Esophagus mucosa (tissue), 1 donor: ENCODE measurements at places on chromosomes 16 and 17. TPM values are rescaled to one million over a fixed set of nuclear protein-coding genes. Genes with fewer than 3 reads are reported as not detected.

- ATAC-seq: no peak
These were observed 2.3 kb upstream of the PPP1R9B start for GRCh38 chr17:50152736-50153135.

GRCh38 chr16:2874912-2875362, 8.1 kb upstream of the FLYWCH2 start:
- peak; percentile 97 for ATAC-seq

DNA sequence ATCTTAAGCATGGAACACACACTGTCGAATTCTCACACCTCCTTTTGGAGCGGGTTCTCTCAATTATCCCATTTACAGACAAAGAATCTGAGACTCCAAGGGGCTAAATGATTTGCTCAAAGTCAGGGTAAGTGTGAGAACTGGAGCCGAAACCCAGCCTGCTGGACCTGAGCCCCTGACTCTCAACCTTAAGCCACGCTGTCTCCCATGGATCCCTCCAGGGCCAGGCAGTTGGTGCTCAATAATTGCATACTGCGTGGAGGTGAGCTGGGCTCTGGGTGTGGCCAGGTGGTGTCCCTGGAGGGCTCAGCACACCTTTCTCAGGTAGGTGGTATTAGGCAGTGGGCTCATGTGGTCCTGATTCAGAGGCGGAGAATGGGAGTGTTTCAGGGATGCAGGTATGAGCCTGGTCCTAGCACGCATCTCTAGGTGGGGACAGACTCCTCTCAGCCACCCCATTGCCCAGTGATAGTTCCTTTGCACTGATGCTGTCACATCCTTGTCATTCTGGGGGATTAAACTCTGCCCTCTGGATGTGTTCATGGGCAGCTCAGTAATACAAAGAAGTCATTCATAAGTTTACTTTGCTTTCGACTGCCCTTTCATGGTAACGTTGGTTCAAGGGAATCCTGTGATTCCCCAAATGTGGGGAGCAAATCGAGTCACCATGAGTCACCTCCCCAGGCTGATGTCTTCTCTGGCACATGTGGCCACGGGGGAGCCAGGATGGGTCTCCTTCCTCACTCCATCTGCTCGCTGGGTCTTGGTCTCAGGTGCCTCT, 399.5 kb upstream of the TNRC6C start:
- ATAC-seq: no peak

GRCh38 chr16:1097800-1098199, 1.8 kb upstream of the C1QTNF8 start:
- ATAC-seq: no peak

GRCh38 chr17:66347661-66348514, 45.5 kb downstream of the PRKCA start:
- no peak for ATAC-seq

DNA sequence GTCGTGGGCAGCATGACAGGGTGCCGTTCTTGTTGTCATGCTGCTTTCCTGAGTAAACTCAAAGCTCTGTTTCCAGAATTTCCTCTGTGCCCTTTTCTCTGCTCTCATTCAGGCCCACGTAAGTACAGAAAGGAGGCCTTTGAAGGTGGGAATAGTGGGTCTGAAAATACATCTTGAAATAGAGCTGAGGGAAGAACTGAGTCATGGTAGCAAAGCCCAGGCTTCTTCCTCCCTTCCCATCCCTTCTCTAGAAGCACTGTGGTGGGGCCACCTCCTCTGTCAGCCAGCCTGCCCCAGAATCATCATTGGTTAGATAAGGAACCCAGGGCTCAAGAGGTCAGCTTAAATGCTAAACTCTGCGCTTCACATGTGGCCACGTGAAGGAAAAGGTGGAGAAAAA, 9.4 kb downstream of the CTRL start:
- ATAC-seq: no peak

DNA sequence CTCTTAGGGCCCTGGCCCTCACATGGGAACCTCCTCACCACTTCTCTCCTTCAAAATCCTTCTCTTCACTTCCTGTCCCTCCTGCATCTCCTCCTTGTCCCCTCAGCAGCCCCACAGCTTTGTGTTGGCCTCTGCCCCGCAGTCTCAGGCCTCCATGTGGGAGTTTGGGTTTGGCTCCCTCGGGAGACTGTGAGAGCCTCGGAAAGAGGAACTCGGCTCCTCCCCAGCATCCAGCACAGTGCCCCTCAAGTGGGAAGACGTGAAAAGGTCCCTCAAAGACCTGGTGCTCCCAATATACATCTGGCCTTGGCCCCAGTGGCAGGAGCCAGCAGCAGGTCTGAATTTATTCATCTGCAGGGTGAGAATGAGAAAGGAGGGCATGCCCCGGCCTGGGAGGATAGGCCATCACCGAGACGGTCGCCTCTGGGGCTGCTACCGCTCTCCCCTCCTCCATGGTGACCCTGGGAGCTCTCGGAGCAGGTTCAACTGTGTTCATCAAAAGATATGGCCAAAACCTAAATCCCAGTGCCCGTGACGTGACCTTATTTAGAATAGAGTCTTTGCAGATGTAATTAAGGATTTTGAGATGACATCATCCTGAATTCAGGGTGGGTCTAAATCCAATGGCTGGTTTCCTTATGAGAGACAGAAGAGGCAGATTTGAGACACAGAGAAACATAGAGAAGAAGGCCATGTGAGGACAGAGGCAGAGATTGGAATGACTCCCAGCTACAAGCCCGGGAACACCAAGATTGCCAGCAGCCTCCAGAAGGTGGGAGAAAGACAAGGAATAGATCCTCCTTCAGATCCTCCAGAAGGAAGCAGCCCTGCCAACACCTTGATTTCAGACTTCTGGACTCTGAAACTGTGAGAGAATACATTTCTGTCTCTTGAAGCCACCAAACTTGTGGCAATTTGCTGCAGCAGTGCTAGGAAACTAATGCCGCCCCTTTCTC, 135.1 kb downstream of the MRM1 start:
- ATAC-seq: no peak

DNA sequence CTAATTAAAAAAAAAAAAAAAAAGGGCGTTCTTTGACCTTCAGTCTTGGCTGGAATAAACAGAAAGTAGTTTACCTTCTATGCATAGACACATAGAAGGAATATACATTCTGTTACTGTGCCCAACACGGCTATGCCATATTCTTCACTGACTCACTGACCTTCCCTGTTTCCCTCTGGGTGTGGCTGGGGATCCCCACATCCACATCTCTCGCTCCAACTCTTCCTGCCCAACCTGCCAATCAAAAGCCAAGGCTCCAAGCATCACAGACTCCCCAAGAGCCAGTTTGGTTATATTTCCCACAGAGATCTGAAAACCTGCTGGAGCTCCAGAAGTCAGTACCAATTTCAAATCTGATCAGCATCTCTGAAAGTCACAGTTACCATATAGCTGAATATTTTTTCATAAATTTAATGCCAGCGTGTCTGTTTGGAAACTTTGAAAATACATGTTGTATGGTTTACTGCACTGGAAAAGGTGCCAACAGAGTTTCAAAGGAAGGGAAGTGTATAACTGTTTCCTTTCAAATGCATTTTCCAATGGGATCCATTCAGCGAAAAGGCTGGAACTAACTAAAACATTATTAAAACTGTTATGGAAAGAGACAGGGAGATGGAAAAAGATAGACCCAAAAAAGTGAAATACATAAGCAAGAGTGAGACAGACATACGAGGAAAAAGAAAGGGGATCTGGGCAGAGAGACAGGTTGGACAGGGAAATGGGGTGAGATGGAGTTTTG, 91.8 kb downstream of the SMG6 start:
- ATAC-seq: peak; percentile 42

DNA sequence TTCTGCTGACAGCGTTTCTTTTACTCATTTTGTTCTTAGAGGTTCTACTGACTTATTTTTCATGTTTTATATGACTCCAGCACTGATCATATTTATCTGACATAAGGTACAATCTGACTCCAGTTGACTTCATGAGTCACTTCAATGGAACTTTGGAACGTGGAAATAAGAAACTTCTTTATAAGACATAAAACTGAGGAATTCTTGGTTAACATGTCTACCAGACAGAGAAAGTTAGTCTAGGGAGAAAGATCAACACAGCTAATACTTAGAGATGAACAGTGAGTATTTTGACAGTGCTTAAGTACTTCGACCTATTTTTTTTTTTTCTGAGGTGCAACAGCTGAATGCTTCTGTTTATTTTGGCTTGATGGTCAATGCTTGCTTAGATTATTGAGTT, 679.5 kb downstream of the KCNJ2 start:
- ATAC-seq: no peak

- peak; percentile 81 for ATAC-seq
These were observed 36.7 kb upstream of the HELZ start for GRCh38 chr17:67281743-67282142.

GRCh38 chr16:84565669-84566495, 52.0 kb downstream of the COTL1 start:
- ATAC-seq: no peak

DNA sequence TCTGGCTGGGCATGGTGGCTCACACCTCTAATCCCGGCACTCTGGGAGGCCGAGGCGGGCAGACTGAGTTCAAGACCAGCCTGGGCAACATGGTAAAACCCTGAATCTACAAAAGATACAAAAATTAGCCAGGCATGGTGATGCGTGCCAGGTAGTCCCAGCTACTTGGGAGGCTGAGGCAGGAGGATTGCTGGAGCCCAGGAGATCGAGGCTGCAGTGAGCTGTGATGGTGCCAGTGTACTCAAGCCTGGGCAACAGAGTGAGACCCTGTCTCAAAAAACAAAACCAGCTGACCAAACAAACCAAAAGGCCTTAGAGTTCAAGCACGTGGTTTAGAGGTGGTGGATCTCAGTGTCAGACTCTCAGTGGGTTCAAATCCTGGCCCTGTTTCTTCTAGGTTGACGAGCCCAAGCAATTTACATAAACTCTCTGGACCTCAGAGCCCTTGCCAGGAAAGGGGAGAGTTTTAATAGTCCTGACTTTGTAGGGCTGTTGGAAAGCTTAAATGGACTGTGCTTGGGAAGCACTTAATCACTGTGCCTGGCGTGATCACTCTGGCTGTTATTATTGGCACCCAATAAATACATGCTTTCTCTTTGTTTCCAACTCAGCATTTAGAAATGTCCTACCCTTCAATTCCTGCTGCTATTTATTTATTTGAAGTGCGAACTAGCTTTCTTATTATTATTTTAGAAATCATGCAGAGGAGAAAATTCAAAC, 44.7 kb downstream of the ABCC1 start:
- ATAC-seq: no peak

GRCh38 chr17:78828470-78829185, 12.0 kb downstream of the USP36 start:
- ATAC-seq: peak; percentile 74

GRCh38 chr16:66273644-66274334, 92.7 kb upstream of the CDH5 start:
- ATAC-seq: no peak

GRCh38 chr17:9115214-9116191, 94.2 kb downstream of the NTN1 start:
- peak; percentile 76 for ATAC-seq

- ATAC-seq: peak; percentile 54
These were observed 76.7 kb downstream of the CHD9 start for GRCh38 chr16:53131363-53132071.

DNA sequence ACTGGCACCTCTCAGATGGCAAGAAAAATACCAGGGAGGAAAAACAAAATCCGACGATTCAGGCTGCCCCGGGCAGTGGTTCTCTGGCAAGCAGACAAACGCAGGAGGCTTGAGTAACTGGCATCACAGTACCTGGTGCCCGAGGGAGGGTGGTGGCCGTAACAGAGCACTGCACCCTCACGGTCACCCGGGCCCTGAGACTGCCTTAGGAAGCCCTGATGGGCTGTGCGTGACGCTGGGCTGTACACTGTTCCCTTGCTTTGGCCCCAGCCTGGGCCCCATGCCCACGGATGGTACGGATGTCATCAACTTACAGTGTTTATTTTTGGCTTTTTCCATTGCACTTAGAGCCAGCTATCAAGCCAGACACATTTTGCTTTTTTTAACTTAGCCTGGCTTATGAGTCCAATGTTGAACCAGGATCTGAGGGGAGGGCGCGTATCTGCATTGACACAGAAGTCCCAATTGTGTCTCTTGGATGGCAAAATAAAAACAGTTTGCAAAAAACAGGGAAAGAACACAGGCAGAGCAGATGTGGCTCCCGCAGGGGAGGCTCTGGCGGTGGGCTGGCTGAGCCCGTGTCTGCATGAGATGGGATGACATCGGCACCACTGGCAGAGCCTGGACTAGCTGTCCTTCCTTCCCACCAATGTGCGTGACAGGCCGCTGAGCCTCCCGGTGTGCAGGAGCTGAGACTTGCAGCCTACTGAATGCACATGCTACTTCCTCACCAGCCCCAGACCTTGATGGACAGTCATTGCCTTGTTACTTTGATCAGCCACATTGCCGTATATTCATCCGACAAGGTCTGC, 287.7 kb downstream of the FOXL1 start:
- ATAC-seq: peak; percentile 44

- no peak for ATAC-seq
These were observed 19.3 kb downstream of the TRPV2 start for GRCh38 chr17:16434662-16435061.

DNA sequence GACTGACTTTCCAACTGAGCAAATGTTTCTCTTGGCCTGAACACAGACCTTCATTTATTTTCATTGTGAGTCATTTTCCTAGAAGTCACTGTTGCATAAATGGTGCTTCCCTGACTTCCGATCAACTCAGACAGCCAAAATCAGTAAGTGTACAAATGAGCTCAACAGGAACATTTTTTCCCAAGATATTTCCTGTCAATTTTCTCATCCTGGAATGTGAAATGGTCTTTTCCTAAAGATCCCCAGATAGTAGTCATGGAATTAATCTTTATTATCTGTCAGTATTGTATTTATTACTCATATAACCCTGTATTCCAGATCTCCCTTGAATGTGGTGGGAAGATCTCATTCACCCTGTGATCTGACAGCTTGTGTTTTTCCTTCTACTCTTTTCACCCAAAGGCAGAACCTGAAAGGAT, 360.3 kb upstream of the KIF2B start:
- no peak for ATAC-seq

- no peak for ATAC-seq
These were observed 29.0 kb downstream of the IRF8 start for GRCh38 chr16:85927959-85928358.

- ATAC-seq: no peak
These were observed 239 bp upstream of the CA7 start for GRCh38 chr16:66844009-66844341.

GRCh38 chr17:64615028-64615677, 47.0 kb downstream of the SMURF2 start:
- ATAC-seq: no peak

- no peak for ATAC-seq
These were observed 1.9 kb downstream of the ACSF3 start for GRCh38 chr16:89095491-89095951.

DNA sequence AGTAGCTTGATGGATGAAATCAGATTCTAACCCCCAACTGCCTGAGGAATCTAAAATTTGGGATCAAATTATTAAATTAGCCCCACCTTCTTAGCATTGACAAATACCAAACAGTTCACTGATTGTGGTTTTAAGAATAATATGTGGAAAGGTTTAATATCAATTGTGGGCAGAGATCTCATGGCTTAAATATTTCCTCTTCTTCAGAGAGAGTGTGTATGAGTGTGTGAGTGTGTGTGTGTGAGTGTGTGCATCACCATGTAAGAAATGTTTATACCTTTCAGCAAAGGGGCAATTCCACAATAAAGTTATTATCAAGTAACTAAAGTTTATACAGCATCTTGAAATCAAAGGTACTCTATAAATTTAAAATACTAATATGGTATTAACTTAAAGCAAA, 3.2 kb downstream of the SMURF2 start:
- no peak for ATAC-seq

MT1A gene
- total RNA-seq: 2.9 TPM

SP6 gene
- total RNA-seq: 5.9 TPM

TBC1D3E gene
- total RNA-seq: not detected

CIAO2B gene
- total RNA-seq: 125 TPM

TM4SF5 gene
- total RNA-seq: not detected

HOXB3 gene
- total RNA-seq: 6.0 TPM

BRIP1 gene
- total RNA-seq: 3.9 TPM

ZG16 gene
- not detected for total RNA-seq

WFIKKN1 gene
- total RNA-seq: 0.08 TPM

DOC2B gene
- 32.5 TPM for total RNA-seq

MYCBPAP gene
- 0.40 TPM for total RNA-seq
